LNCaP clone FGC (cell line): ENCODE measurements at places on chromosomes 16 and 17.

DNA sequence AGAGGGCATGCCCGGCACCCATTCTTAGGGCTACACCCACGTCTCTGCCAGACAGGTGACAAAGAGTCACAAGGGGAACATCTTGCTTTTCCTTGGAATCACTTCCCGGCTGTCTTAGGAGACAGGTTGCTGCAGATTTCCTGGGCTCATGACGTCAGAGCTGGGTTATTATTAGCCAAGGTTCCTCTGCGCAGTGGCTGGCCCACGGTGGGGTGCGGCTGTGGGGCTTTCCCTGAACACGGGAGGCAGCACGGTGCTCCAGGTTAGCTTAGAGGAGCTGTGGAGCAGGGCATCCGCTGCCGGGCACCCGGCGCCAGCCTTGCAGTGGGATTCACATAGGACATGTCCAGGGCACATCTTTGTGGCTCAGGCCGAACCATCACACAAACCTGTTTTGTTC lies 118.0 kb upstream of the PLCG2 start:
- DNase-seq: no peak

DNA sequence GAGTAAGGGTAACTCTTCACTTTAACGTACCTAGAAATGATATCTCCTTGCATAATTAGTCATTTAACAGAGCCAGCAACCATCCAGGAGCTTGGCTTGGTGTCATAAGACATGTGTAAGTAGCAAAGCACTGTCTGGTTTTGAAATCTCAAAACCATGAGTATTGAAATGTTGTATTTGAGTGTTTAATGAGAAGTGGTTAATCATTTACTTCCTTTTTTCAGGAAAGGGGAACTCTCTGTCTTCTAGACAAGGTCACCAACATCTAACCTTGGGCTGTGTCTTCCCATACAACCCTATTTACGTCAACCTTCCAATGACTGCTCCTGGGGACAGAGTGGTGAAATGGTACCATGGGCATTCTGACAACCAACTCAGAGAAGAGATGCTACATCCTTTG lies 27.1 kb downstream of the PMP22 start:
- no peak for DNase-seq

DNA sequence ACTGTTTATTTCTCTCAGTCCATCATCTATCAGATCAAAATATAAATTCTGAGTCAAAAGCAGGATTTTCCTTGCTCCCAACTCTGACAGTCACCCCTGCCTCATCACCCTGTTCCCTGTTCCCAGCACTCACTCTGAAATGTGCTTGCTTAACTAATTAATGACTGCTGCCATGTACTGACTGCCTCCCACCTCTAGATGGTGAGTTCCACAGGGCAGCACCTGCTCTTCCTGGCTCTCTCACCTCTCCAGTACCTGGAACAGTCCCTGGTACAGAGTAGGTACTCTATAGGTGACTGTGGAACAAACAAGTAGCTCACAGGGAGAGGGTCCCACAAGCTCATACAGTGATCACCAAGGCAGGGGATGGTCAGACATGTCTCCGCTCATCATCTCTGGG lies 114.3 kb upstream of the C16orf82 start:
- DNase-seq: no peak

- no peak for DNase-seq
Measured at GRCh38 chr16:47928008-47928407, 227.8 kb downstream of the ABCC12 start.

- no peak for DNase-seq
Measured at GRCh38 chr17:17176341-17176740, 29.8 kb downstream of the PLD6 start.
